ENCODE measurements at places on chromosomes 5 and 9.
A peak's percentile ranks its signal among the peaks of the same experiment; 100 is the strongest.

DNA sequence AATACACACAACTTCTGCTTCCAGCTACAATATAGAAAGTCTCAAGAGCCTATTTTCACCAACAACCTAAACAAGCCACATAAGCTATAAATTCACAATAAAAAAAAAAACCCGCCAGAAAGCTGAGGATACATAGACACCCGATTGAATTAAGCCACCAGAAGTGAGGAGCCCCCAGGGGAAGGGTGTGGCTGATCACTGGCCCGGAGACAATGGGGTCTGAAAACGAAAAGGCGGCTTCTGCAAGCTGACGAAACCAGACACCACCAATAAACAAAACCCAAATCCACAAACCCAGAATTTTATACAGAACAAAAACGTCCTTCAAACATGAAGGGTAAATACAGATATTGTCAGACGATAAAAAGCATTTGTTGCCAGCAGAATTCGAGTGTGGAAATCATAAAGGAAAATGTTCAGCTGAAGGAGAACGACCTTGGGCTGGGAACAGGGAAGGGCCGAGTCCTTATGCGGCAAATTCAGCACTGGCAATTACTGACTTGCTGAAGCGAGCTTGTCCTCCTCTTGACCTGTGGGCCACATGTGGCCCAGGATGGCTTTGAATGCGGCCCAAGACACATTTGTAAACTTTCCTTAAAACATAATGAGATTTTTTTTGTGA is 39.6 kb upstream of the CEP72 start:
- DNase-seq = no peak

DNA sequence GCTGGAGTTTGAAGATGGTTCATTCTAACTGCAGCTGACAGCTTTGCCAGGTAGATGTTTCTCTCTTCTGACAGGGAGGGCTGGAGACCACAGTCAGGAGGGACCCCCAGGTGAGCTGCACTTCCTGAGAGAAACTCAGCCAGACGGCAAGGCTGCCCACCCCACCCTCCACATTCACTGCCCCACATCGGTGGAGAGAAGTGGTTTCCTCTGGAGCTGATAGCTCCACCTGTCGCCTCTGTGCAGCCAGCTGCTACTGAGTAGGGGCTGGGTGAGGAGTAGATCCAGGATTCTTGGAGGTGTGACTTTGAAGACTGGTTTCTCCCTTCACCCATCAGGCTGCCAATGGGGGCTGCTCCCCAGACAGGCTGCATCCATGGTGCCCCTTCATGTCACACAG is 175.0 kb downstream of the CARTPT start:
- DNase-seq = no peak

DNA sequence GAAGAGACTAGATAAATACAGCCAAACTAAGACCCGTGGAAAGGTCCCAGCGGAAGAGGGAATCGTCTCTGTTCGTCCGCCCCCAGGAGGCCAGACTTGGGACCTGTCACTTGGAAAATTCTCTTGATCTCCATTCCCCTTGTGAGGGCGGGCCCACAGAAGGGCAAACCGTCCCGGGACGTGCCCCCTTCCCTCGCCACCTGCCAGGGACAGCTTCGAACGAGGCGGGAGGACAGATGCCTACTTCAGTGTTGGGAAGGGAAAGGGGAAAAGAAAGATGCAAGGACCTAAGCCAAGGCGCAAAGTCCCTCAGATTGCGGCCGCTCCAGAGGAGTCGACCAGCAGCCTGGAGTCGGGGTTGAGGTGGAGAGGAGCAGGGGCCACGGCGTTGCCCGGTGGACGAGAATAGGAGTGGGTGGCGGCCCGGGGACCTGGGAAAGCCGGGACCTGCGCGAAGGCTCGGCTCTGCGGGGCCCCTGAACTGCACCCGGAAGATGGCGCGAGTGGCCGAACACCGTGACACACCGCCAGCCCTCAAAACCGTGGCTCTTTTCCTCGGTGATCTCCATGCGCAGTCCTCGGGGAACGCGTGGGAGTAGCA is 4.4 kb upstream of the EBF1 start:
- DNase-seq = peak; percentile 15

DNA sequence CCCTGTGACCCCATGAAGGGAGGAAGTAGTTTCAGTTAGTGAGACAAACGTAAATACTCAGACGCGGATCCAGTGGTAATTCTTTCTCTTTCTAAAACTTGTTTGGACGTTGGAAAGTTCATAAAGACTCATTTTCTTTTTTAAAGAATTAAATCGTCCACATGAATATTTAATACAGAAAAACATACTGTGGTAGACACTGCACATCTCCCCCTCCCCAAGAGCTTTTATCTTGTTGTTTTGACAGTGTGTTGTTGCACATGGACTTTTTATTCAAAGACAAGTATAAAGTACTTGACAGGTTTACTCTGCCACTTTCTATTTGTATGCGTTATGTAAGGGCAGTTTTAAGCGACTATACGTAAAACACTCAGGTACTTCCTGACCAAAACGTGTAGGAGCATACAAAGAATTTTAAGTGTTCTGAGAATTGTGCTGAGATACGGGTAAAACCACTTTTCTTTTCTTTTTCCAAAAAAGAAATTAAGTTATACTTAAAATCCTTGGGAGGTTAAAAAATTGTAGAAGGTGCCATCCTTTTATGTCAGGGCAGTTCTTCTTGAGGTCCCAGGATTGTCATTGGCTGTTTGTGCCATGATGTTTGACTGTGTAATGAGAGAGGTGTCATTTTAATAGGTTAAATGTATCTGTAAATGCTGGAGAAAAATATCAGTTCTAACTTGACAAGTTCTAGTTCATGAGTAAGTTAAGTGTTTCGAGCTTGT is 1.3 kb downstream of the NIPBL start:
- peak; percentile 54 for DNase-seq

DNA sequence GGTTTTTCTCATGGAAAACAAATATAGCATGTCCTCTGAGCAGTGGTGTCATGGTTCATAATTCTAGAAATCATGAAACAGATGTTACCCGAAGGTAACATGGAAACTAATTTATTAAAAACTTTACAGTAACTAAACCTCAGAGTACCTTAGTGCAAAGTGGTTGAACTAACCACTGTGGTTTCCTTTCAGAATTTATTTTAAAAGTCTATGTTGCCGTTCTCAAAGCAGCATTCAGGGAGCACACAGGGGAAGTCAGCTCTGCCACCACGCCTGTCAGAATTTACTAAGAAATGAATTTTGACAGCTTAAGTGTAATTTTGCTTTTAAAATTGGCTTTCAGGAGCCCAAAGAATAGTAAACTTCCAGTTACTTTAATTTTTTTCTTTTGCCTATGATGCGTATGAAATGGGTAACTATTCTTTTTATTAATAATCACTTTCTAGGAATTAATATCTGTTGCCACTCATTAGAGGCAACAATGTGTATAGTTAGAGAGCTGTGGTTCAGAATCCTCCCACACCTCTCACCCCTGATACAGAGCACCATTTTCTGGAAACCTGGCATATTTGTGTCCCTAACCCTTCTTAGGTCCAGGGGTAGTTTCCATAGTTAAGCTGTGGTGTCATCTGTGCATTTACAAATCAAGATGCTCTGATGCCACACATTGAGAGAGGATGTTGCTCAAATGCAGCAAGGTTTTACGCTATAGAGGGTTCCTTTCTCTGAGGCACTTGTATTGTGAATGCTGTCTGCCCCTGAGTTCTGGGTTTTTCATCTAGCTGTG is 202.6 kb downstream of the ZSWIM6 start:
- DNase-seq = peak; percentile 23

- peak; percentile 20 for DNase-seq
These were observed 214.1 kb downstream of the SMARCA2 start for GRCh38 chr9:2229109-2229721.

DNA sequence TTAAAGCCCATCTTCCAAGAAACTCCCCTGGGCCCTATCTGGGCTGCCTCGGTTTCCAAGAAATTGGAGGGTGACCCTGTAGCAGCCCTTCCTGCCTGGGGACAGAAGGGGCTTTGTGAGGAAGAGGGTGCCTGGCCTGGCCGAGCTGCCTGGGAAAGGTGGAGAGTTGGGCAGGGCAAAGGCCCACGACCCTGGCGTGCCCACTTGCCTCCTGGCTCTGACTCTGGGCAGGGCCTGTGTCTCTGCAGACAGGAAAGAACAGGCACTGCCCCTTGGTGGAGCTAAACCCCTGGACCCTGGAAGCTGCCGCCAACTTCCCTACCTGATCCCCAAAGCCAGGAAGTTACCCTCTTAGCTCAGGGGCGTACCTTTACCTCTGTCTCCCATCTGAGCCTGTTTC is 149.3 kb downstream of the RGS3 start:
- no peak for DNase-seq

GRCh38 chr5:16934677-16935153 is 1.4 kb downstream of the MYO10 start:
- no peak for DNase-seq

- no peak for DNase-seq
These were observed 38.8 kb downstream of the PROP1 start for GRCh38 chr5:177957241-177957640.

GRCh38 chr5:180492226-180492903 is 1.8 kb upstream of the CNOT6 start:
- DNase-seq = no peak

DNA sequence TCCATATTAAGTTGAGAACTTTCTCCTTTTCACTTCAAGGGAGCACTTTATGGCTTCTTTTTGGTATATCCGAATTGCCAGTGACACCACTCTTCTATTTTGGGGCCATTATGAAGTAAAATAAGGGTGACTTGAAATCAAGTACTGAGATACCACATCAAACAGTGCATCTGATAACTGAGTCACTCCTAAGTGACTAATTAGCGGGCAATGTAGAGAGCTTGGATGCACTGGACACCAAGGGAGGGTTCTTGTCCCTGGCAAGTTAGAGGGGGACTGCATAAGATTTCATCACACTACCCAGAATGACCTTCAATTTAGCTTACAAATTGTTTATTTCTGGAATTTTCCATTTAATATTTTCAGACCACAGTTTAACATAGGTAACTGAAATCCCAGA is 813.9 kb upstream of the CDH10 start:
- DNase-seq = no peak

Measured in GM10248 (cell line).